Esophagus squamous epithelium (tissue), 5 donors: ENCODE measurements at places on chromosomes 1 and 21. TPM values are rescaled to one million over a fixed set of nuclear protein-coding genes. Genes with fewer than 3 reads are reported as not detected.

GRCh38 chr21:45940091-45940490 is 41.5 kb upstream of the COL6A1 start:
- DNase-seq: no peak
- H3K27me3 ChIP-seq: no peaks in the 10 kb centered on the region
- no peaks in the 10 kb centered on the region for H3K4me1 ChIP-seq
- H3K27ac ChIP-seq: no peak overlapping the region
- no peak overlapping the region for H3K4me3 ChIP-seq
- no peaks in the 10 kb centered on the region for H3K36me3 ChIP-seq

Gene FAM177B
- total RNA-seq: not detected

DNA sequence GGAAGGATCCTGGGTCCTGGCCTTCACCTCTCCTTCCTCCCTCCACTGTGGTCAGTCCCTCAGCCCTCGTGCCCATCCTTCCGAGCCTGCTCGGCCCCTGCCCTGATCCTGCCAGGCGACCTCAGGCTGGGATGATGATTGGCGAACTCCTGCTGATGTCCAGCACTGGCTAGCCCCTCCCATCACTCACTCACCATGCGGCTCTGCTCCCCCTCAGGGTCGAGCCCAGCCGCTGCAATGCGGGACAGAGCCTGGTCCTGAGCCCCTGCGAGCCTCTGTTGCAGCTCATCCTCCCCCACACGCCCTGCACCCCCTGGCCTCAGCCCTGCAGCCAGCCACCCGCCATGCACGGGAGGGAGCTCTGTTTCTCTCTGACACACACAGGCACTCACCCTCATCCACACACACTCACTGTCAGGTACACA is 100.2 kb downstream of the DMRTB1 start:
- no peaks in the 10 kb centered on the region for H3K4me1 ChIP-seq
- no peak overlapping the region for H3K4me3 ChIP-seq
- no peaks in the 10 kb centered on the region for H3K27me3 ChIP-seq

Gene THEMIS2
- 2.0 TPM for total RNA-seq

- H3K36me3 ChIP-seq: no peaks in the 10 kb centered on the region
- no peaks in the 10 kb centered on the region for H3K27me3 ChIP-seq
- peak overlapping the region; percentile 93 for H3K27ac ChIP-seq
- H3K4me3 ChIP-seq: no peak overlapping the region
Observed at GRCh38 chr1:16181887-16182719, 26.2 kb upstream of the EPHA2 start.

DNA sequence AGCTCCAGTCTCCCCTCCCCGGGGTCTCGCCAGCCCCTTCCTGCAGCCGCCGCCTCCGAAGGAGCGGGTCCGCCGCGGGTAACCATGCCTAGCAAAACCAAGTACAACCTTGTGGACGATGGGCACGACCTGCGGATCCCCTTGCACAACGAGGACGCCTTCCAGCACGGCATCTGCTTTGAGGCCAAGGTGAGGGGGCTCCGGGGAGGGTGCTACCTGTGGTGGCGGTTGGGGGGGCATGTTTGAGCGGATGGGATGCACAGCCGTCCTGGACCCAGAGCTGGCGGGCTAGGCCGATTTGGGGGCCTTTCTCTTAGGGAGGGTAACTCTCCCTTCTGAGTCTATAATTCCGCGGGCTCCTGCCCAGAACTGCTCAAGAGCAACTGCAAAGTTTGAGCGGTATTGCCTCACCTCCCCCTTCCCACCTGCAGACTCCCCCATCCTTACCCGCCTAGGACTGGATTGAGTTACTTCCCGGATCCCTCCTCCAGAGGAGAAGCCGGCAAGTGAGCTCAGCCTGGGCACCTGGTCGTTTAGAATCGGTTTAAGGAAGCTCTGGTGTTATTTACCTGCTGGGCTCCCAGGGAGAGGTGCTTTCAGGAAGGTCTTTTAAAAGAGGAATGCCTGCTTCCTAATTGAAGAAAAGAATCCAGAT is 730 bp downstream of the NOS1AP start:
- H3K4me3 ChIP-seq: peak overlapping the region; percentile 50
- no peaks in the 10 kb centered on the region for H3K36me3 ChIP-seq
- no peak overlapping the region for H3K27ac ChIP-seq
- peaks cover 62% of the 10 kb centered on the region for H3K27me3 ChIP-seq
- no peak for DNase-seq

Gene TSPAN2
- 7.6 TPM for total RNA-seq

GRCh38 chr1:161709373-161709772 is 2.3 kb downstream of the FCRLA start:
- no peak overlapping the region for H3K4me3 ChIP-seq
- peaks cover 26% of the 10 kb centered on the region for H3K27me3 ChIP-seq
- H3K36me3 ChIP-seq: no peaks in the 10 kb centered on the region

GRCh38 chr21:44051462-44051941 is 39.4 kb downstream of the TRAPPC10 start:
- H3K4me3 ChIP-seq: no peak overlapping the region
- H3K4me1 ChIP-seq: peaks cover 6% of the 10 kb centered on the region
- no peaks in the 10 kb centered on the region for H3K27me3 ChIP-seq
